ENCODE measurements at places on chromosomes 6 and 20.

DNA sequence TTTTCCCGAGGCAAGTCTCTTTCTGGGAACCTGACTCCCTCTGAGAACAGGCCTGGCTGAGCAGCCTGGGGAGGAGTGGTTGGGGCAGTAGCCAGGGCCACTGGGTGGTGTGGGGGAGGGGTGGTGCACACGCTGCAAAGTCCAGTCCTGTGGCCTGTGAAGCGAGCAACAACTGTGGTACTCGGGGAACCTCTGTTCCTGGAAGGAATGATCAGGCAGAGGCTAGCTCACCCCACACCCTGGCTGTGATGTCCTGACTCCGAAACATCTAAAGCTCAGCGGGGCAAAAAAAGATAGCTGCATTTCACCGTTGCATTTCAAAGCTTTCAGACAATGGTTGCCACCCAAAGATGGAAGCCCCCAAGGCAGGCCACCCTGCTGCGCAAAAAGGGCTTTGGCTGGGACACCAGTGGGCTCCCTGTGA, 25.5 kb downstream of the PCK1 start:
- DNase-seq, result no peak

DNA sequence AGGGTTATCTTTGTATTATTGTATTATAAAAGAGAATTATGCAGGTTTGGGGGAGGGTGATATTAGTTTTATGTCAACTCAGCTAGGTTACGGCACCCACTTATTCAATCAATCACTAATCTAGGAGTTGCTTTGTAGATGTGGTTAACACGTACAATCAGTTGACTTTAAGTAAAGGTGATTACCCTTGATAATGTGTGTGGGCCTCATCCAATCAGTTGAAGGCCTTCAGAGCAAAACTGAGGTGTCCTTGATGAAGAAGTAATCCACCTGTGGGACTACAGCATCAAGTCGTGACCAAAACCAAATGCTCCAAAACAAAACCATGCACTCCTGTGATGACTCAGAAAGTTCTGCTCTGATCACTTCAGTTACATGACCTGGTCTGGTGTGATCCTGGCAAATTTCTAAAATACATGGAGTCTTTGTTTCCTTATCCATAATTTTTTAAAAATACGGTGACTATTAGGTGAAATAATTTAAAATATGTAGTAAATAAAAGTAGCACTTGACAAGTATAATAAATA, 114.1 kb downstream of the IYD start:
- no peak for DNase-seq

DNA sequence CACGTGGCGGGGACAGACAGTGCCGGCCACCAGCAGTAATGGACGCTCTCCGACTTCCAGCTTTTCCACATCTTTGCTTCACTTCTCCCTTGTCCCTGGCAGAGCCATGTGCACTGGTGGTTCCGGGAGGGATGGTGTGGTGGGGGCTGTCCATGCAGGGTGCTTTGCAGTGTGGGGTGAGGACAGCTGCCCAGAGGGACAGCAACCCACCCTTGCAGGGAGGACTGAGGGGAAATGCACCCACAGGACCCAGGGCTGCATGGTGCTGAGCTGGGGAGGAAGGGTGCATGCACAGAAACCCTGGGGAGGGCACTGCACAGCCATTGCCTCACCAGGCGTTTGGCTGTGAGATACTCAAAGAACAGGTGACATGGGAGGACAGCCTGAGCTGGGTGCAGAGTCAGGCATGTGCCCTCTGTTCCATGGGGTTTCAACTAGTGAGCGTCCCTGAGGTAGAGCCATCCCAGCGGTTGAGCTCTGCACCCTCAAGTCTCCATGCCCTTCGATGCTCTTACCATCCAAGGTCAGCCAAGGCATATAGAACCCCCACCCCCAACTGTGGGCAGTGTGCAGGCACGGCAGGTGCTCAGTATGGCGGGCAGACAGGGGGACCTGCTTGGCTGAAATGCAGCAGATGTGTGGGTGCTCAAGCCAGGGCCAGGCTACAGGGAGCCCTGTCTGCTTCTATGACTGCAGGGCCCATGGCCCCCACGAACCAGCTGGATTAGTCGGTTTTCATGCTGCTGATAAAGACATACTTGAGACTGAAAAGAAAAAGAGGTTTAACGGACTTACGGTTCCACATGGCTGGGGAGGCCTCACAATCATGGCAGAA, 239.7 kb downstream of the TTLL2 start:
- DNase-seq, result no peak

GRCh38 chr6:7758456-7758855, 32.6 kb downstream of the BMP6 start:
- DNase-seq, result no peak

GRCh38 chr6:129370268-129370916, 339.6 kb downstream of the ARHGAP18 start:
- peak; percentile 59 for DNase-seq

- peak; percentile 12 for DNase-seq
Measured at GRCh38 chr20:39112178-39112743, 150.1 kb downstream of the DHX35 start.

- no peak for DNase-seq
Measured at GRCh38 chr20:6663104-6663503, 104.4 kb upstream of the BMP2 start.

DNA sequence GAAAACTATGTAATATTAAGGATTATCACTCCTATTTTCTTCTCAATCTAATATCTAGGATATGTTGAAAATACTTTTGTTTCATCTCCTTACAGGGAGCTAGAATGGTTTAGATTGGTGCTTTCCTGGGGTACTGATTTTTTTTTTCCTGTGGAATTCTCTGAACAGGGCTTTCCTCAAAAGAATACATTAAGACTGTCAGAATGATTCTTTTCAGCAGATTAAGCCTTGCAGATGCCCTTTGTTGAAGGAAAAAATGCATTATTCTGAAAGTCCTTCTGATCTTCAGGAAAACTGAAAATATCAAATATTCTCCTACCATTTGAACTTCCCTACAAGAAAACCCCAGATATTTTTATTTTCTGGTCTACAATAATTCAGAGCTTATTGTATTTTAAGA, 178.9 kb downstream of the SOX4 start:
- DNase-seq, result no peak

DNA sequence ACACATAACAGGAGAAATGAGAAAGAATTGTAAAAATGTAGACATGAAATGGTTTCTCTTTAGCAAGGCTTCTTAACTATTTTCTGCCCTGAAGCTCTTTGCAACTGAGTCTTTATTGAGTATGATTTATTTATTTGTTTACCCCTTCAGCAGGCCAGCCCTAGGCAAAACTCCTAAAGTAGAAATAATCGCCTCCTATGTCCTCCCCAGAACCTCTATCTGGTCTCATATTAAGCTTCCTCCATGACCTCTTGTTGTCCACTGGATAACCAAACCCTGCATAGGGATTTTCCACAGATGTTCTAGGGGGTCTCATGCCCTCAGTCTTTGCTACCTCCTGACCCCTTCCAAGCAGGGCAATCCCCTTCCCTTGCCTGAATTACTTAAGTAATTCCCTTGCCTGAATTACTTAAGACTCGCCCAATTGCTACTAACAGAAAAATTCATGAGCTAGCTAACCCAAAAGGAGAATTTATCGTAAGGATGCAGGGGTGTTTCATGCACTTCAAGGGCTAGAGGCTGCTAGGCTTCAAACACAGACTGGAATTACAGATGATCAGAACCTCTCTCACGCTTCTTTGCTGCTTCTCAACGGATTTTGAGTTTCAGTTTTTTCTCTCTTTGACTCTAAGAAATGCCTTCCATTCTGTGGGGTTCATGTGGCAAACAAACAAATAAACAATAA, 425.9 kb upstream of the RNF217 start:
- DNase-seq, result no peak

- DNase-seq, result no peak
Measured at GRCh38 chr20:9112541-9113515, 43.9 kb downstream of the PLCB4 start.

Measured in stimulated activated CD4-positive, alpha-beta T cell treated with anti-CD3 and anti-CD28 coated beads, Interleukin-2, amount 100 ng/mL, for 24 hours (primary cell).